ENCODE measurements at places on chromosomes 2 and 18. TPM values are rescaled to one million over a fixed set of nuclear protein-coding genes. Genes with fewer than 3 reads are reported as not detected.
A peak's percentile ranks its signal among the peaks of the same experiment; 100 is the strongest.

The OR6B2 gene
- not detected for total RNA-seq

The RFX8 gene
- 0.37 TPM for total RNA-seq

The SIX3 gene
- total RNA-seq, result 28.8 TPM

The HOXD13 gene
- total RNA-seq, result not detected

The MTLN gene
- total RNA-seq, result 9.9 TPM

The ZNF804A gene
- not detected for total RNA-seq

- peaks cover 64% of the 10 kb centered on the region for H3K4me1 ChIP-seq
- DNase-seq, result no peak
- H3K4me3 ChIP-seq, result no peak overlapping the region
- no peaks in the 10 kb centered on the region for H3K36me3 ChIP-seq
- H3K27ac ChIP-seq, result no peak overlapping the region
- H3K27me3 ChIP-seq, result no peaks in the 10 kb centered on the region
Observed at GRCh38 chr2:143828763-143829537, 691.0 kb downstream of the ZEB2 start.

- H3K36me3 ChIP-seq, result no peaks in the 10 kb centered on the region
- no peaks in the 10 kb centered on the region for H3K4me1 ChIP-seq
- H3K27ac ChIP-seq, result no peak overlapping the region
- peaks cover 9% of the 10 kb centered on the region for H3K27me3 ChIP-seq
- DNase-seq, result peak; percentile 91
Observed at GRCh38 chr2:16546128-16546754, 119.4 kb downstream of the CYRIA start.

GRCh38 chr2:163665051-163665450, 70.8 kb downstream of the FIGN start:
- peak overlapping the region; percentile 92 for H3K27ac ChIP-seq
- H3K4me3 ChIP-seq, result peak overlapping the region; percentile 12
- DNase-seq, result peak; percentile 83

- H3K4me3 ChIP-seq, result no peak overlapping the region
- no peaks in the 10 kb centered on the region for H3K36me3 ChIP-seq
- H3K4me1 ChIP-seq, result peaks cover 17% of the 10 kb centered on the region
Observed at GRCh38 chr2:235564884-235565530, 71.2 kb downstream of the AGAP1 start.

- H3K36me3 ChIP-seq, result no peaks in the 10 kb centered on the region
- peaks cover 8% of the 10 kb centered on the region for H3K4me1 ChIP-seq
- H3K4me3 ChIP-seq, result no peak overlapping the region
- H3K27me3 ChIP-seq, result no peaks in the 10 kb centered on the region
- H3K27ac ChIP-seq, result no peak overlapping the region
Observed at GRCh38 chr2:175842996-175843395, 159.1 kb downstream of the LNPK start.

- no peaks in the 10 kb centered on the region for H3K36me3 ChIP-seq
- H3K4me3 ChIP-seq, result no peak overlapping the region
- no peak for DNase-seq
Observed at GRCh38 chr18:63241317-63241712, 78.3 kb downstream of the BCL2 start.

- peaks cover 16% of the 10 kb centered on the region for H3K4me1 ChIP-seq
- no peak overlapping the region for H3K4me3 ChIP-seq
- H3K36me3 ChIP-seq, result no peaks in the 10 kb centered on the region
- peak; percentile 22 for DNase-seq
- H3K27ac ChIP-seq, result no peak overlapping the region
- H3K27me3 ChIP-seq, result peaks cover 17% of the 10 kb centered on the region
Observed at GRCh38 chr2:88201811-88202169, 31.6 kb downstream of the THNSL2 start.

GRCh38 chr2:12844511-12844910, 127.8 kb downstream of the TRIB2 start:
- no peak overlapping the region for H3K4me3 ChIP-seq
- no peaks in the 10 kb centered on the region for H3K4me1 ChIP-seq
- no peaks in the 10 kb centered on the region for H3K27me3 ChIP-seq
- peak; percentile 7 for DNase-seq
- H3K27ac ChIP-seq, result no peak overlapping the region

DNA sequence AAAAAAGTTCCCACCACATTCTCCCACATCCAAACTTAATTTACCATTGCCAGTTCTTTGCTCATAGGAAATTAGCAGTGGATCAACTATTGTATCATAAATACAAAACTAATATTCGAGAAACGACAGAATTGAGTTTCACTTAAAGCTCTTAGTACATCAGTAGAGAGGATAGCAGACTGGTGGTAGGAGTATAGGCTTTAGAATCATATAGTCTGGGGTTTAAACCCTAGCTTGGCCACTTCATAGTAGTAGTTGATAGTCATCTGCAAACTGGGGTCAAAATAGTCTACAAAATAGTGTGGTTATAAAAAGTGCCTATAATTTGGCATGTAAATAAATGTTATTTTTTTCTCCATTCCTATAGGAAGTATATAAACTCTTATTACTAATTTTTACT, 30.9 kb downstream of the PIK3C3 start:
- DNase-seq, result no peak
- H3K27me3 ChIP-seq, result no peaks in the 10 kb centered on the region
- H3K36me3 ChIP-seq, result no peaks in the 10 kb centered on the region
- no peak overlapping the region for H3K4me3 ChIP-seq
- H3K27ac ChIP-seq, result no peak overlapping the region

DNA sequence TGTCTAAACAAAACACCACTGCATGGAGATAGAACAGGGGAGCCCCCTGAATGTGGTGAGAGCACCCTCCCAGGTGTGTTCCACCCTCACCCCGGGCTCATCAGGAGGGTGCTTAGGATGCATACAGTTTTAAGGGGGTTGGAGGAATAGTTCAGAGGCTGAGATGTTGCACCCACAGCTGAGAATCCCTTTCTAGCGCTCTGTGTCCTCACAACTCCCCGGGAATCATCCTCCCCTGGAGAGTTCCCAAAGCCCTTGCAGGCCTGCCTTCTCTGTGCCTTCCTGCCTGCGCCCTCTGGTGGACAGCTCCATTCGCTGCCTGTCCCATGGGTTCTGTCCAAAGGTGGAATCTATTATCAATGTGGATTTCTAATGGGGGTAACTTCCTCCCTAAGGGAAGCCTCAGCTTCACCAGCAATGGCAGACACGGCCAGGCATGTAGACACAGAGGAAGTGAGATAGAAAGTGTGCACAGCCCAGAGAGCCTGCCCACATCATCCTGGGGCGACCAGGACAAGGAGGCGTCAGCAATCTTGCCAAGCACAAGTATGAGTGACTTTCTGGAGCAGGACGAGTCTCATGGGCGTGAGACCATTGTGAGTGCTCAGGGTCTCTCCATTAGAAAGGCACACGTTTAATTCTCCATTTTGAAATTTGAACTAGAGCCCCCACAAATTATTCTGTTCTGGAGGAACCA, 1.2 kb upstream of the UGT1A5 start:
- H3K27ac ChIP-seq, result no peak overlapping the region
- peak; percentile 85 for DNase-seq
- no peaks in the 10 kb centered on the region for H3K27me3 ChIP-seq
- H3K36me3 ChIP-seq, result no peaks in the 10 kb centered on the region
- H3K4me1 ChIP-seq, result no peaks in the 10 kb centered on the region

GRCh38 chr2:47525167-47525566, 122.2 kb downstream of the MSH2 start:
- peaks cover 7% of the 10 kb centered on the region for H3K4me1 ChIP-seq
- no peak for DNase-seq
- H3K36me3 ChIP-seq, result no peaks in the 10 kb centered on the region
- H3K27ac ChIP-seq, result no peak overlapping the region

DNA sequence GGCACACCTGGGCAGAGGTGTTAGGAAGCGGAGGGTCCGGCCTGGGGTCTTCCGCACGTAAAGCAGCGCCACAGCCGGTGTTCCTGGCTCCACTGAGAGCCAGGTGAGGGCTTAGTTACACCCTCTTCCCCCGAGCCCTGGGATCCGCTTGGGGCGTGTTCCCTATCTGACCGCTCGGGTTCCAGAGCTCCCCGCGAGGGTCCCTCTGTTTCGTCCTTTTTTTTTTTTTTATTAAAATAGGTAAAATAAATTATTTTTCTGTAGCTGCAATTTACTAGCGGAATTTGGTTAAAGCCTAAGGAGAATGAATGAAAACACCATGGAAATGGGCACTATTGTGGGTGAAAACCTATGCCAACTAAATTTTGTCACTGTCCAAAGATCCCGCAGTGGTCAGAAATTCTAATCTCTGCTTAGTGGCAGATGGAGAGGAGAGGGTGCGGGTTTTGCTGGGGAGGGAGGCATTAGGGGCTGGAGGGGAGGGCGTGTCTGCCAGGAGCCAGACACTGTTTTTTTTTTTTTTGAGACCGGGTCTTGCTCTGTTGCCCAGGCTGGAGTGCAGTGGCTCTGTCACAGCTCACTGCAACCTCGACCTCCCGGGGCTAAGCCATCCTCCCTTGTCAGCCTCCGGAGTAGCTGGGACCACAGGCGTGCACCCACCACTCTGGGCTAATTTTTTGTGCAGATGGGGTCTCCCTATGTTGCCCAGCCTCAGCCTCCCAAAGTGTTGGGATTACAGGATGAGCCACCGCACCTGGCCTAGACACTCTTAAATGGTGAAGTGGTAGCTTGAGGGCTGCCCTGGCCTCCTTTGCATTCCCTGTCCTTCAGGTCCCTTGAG, 834 bp downstream of the PDCL3 start:
- peak overlapping the region; percentile 74 for H3K4me3 ChIP-seq
- H3K27me3 ChIP-seq, result no peaks in the 10 kb centered on the region
- H3K27ac ChIP-seq, result no peak overlapping the region
- H3K4me1 ChIP-seq, result no peaks in the 10 kb centered on the region
- no peaks in the 10 kb centered on the region for H3K36me3 ChIP-seq

DNA sequence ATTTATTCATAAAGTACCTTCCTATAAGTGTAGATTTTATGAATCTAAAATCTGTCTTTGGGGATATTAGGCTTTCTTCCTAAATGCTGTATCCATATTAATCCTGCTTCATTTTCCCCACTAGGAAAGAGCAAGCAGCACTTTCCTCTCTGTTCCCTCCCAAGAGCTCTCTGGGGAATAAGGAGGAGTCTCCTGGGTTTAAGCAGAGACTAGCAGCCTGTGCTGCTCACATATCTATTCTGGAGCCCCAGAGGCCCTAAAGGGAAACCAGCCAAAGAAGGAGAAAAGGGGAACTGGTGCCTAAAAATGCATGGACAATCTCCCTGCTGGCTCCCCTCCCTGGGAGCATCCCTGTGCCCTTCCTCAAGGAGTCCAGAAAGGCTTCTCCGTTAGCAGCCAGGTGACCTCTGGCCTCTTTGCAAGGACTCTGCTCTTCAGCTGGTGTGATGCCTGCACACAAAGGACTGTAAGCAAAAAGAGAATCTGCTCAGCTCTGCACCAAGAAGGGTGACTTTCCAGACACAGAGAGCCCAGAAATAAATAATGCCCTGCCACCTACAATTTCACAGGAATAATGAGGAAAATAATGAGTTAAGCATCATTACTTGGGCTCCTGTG, 270.6 kb downstream of the SS18 start:
- H3K36me3 ChIP-seq, result no peaks in the 10 kb centered on the region
- DNase-seq, result peak; percentile 51

- no peak overlapping the region for H3K4me3 ChIP-seq
- no peaks in the 10 kb centered on the region for H3K36me3 ChIP-seq
- peak; percentile 88 for DNase-seq
- peaks cover 100% of the 10 kb centered on the region for H3K27me3 ChIP-seq
- no peak overlapping the region for H3K27ac ChIP-seq
Observed at GRCh38 chr2:176111309-176111663, 4.2 kb downstream of the HOXD11 start.

DNA sequence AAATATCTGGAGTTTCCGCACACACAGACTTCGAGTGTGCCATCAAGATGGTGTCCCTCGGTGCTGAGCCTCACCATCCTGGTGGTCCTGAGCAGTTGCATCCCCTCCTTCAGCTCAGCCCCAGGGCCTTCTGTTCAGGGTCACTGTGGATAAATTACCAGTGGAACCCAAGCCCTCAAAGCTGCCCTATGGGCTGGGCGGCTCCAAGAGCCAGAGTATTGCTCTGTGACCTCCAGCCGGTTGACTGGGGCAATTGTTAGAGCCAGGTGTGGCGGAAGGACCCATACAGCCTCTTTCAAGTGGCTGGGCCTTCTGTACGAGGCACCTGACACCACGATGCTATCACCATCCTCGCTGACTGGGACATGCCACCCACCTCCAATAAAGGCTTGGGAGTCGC, 215.5 kb downstream of the GBX2 start:
- no peak overlapping the region for H3K4me3 ChIP-seq
- no peak for DNase-seq
- no peaks in the 10 kb centered on the region for H3K36me3 ChIP-seq
- peaks cover 11% of the 10 kb centered on the region for H3K4me1 ChIP-seq

- peaks cover 21% of the 10 kb centered on the region for H3K4me1 ChIP-seq
- peak; percentile 50 for DNase-seq
Observed at GRCh38 chr2:136764452-136765255, 691 bp upstream of the THSD7B start.

- no peaks in the 10 kb centered on the region for H3K36me3 ChIP-seq
- H3K4me3 ChIP-seq, result no peak overlapping the region
- H3K27ac ChIP-seq, result no peak overlapping the region
- no peaks in the 10 kb centered on the region for H3K27me3 ChIP-seq
- H3K4me1 ChIP-seq, result no peaks in the 10 kb centered on the region
- no peak for DNase-seq
Observed at GRCh38 chr18:32529722-32530420, 59.2 kb upstream of the GAREM1 start.

DNA sequence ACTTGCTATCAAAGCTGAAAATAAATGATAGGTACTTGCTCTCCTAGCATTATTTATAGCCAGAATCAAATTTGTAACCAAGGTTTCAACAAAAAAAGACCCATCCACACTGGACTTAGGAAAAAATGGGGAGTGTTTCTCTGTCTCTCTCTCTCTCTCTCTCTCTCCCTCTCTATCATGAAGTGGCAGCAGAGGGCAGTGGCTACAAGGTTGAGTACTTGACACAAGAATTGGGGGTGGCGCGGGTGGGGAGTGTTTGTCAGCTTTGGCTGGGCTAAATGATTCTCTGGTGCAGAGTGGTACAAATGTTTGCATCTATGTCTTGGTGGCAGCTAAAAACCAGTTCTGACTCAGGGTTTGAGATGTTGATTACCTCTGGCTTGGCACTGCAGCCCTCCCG, 85.0 kb downstream of the RBM43 start:
- DNase-seq, result no peak
- no peak overlapping the region for H3K4me3 ChIP-seq
- H3K36me3 ChIP-seq, result no peaks in the 10 kb centered on the region
- H3K27me3 ChIP-seq, result no peaks in the 10 kb centered on the region
- no peak overlapping the region for H3K27ac ChIP-seq

DNA sequence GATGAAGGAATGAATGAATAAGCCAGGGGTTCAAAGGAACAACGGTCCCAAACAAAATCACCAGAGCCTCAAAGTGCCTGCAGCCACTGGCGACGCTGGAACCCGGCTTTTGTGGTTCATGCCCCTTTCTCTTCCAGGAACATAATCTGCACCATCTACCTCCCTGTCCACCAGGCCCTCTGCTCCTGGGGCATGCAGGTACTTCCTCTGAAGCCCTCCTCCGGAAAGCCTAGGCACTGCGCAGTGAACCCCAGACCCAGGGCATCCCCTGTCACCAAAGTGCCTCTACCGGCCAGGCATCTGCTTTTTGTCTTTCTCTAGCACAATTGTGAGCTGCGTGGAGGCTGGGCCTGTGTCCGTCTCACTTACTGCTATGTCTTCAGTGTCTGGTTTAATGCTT, 98.6 kb upstream of the TMEM200C start:
- peaks cover 18% of the 10 kb centered on the region for H3K4me1 ChIP-seq
- H3K27ac ChIP-seq, result no peak overlapping the region
- no peaks in the 10 kb centered on the region for H3K36me3 ChIP-seq
- H3K27me3 ChIP-seq, result no peaks in the 10 kb centered on the region
